ENCODE measurements at places on chromosomes 2 and 18.

DNA sequence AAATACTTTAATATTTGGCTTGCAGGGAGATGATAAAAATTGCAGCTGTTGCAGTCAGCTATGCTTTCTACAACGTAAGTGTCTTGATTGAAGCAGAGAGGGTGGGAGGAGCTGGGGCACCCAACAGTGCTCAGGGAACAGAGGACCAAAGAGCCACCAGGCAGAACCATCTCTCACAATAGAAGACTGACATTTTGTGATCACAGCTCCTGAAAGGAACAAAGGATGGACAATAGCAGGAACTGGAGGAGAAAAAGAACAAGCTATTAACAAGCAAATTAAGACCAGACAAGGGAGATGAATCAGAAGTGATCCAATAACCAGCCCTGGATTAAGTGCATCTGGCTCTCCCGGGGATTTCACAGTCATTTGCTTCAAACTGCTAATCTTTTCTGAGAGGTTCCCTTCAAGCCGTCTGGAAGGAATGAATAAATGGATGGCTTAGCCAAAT is 65.7 kb upstream of the SMAD2 start:
- DNase-seq, result no peak

- no peak for DNase-seq
Observed at GRCh38 chr2:157727693-157728092, 99.0 kb upstream of the ACVR1C start.

- no peak for DNase-seq
Observed at GRCh38 chr18:74512321-74513053, 16.3 kb downstream of the CNDP2 start.

GRCh38 chr2:30706534-30707303 is 100.5 kb downstream of the CAPN13 start:
- peak; percentile 76 for DNase-seq

GRCh38 chr2:47783486-47784351 is 774 bp downstream of the MSH6 start:
- DNase-seq, result peak; percentile 74

- peak; percentile 30 for DNase-seq
Observed at GRCh38 chr2:30366199-30366691, 80.8 kb upstream of the LCLAT1 start.

GRCh38 chr2:120889936-120890335 is 154.3 kb downstream of the GLI2 start:
- no peak for DNase-seq

GRCh38 chr2:239874636-239875356 is 150.3 kb downstream of the NDUFA10 start:
- DNase-seq, result no peak

DNA sequence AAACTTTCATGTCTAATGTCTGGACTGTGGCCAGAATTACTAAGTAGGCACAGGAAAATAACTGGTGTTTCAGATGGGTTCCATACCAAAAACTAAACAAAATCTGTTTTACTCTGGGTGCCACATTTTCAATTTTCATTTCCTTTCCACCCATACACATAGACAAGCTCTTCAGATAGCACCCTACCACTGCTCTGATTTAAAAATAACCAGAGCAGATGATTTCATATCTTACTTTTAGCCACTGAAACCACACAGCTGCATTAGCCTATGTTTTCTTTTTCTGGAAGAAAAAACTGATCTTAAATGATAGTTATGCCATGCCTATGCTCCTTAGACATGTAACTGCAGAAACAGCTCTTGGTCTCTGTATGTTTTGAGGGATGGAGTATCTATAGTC is 647.6 kb downstream of the CPS1 start:
- DNase-seq, result no peak

GRCh38 chr18:2302628-2303516 is 268.4 kb downstream of the METTL4 start:
- DNase-seq, result no peak

- no peak for DNase-seq
Observed at GRCh38 chr2:24115057-24115456, 8.1 kb downstream of the PFN4 start.

- no peak for DNase-seq
Observed at GRCh38 chr2:46097714-46098480, 199.3 kb upstream of the EPAS1 start.

DNA sequence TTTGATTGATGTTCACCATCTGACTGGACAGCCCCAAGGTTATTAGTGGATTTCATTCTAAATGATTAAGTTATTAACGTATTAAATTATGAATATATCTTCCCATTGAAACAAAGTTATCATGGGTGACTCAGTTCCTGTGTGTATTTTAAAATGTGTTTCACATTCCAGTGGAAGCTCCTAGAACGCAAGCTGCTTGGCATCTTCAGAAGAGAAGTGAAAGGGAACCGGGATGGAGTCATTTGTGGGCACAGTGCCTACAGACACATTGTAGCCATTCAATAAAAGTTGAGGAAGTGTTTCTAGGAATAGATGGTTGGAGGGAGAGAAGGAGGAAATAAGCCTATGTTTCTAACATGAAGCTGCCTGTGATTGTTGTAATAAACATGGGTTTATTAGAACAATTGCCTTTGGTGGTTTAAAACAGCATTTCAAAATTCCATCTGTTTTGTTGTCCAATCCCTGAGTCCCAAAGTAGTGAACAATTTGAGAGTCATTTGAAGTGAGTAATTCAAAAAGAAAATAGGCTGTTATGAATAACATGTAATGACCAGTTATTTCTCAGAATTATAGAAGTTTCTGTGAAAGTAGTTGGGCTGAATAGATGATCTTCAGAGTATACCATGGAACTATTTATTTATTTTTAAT is 143.5 kb downstream of the PKP4 start:
- DNase-seq, result no peak
